Hindlimb muscle (tissue), 1 donor: ENCODE measurements at places on chromosomes 6 and 20.
A peak's percentile ranks its signal among the peaks of the same experiment; 100 is the strongest.

DNA sequence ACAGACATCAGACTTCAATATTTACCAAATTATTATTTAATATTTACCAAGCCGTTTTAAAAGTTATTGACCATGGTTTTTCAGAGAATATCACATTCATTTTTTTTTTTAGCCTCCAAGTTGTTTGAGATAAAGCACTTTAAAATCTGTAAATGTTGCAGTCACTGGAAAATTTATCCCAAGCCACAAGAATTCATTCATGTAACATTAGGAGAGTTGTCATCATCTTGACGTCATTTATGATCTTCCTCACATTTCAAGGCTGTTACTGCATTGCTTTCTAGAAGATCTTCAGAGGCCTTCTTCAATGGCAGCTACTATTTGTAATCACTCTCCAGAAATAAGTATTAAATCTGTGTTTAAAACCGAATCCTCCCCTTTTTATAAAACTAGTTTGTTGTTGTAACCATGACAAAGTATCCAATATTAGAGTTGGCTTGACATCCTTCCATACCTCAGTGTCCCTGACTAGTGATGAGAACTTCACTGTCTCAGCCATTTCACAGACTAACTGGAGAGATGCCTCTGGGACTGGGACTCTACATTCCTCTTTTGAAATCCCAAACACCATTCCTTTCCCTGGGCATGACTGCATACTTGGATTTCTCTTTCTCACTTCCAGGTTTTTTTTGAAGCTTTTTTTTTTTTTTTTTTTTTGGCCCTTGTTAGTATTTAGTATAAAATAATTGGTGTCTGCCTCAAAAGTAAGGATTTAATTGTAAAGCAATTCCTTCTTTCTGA lies 100.1 kb downstream of the ZFAND3 start:
- no peak for DNase-seq

DNA sequence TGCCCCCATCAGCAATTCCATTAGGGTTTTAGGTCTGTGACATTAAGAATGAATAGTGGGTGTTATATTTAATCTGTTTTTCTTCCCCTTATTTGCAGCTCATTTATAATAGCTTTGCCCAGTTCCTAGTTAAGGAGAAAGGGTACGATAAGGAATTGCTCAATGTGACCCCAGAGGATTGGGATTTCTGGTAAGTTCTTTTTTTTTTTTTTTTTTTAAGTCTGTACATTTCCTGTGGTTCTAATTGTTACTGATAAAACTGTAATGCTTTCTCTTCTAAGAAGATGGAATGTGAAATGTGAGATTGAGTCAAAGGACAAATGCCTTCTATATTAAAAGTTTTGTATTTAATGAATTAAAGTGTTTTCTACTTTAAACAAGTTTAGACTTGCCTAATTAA lies 5.5 kb downstream of the NT5DC1 start:
- DNase-seq, result no peak

- DNase-seq, result no peak
These were observed 122.8 kb upstream of the BEND3 start for GRCh38 chr6:107237992-107238660.

DNA sequence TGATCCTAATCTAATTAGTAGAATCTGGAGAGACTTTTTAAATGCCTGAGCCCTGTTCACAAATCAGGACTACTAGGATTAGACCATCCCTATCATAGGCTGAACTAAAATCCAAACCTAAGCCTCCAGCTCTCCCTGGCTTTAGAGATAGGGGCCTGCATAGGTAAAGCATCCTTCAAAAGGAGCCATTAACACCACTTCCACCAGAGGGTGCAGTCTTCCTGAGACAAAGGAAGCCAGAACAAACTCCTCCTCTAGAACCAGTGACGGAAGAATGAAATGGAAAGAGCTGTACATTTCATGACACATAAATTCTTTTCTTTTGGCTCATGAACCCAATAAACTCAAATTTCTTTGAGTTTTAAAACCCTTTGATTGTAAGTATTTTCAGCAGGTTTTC lies 291.2 kb upstream of the ADGRB3 start:
- no peak for DNase-seq

- no peak for DNase-seq
These were observed 205.3 kb downstream of the ADGRG6 start for GRCh38 chr6:142507065-142507464.

DNA sequence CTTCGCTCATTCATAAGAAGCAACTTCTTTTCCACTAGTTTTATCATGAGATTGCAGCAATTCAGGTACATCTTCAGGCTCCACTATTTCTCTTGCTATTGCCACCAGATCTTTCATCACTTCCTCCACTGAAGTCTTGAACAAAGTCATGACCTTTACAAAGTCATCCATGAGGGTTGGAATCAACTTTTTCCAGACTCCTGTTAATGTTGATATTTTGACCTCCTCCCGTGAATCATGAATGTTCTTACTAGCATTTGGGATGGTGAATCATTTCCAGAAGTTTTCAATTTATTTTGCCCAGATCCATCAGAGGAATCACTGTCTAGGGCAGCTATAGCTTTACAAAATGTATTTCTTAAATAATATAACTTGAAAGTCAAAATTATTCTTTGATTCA lies 1.5 kb downstream of the CENPQ start:
- DNase-seq, result no peak

DNA sequence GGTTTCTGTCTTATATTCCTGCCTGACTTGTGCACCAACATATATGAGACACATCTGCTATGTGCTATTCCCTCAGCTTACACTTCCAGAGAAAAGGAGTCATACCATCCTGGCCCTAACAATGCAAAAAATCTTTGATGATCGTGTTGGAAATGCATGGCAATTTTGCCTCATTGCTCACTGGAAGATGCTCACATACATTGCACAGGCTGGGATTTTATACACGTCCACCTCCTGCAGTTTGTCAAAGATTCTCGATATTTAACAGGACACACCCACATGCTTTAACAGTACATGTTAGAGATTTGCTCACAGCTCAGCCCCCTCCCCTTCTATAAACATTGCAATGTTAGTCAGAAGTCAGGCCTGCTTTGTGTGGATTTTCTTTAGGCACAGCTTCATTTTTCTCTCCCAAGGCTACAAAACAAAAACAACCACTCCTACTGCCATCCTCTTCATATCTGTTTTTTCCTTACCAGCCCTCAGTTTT lies 66.1 kb downstream of the ADGB start:
- DNase-seq, result no peak

DNA sequence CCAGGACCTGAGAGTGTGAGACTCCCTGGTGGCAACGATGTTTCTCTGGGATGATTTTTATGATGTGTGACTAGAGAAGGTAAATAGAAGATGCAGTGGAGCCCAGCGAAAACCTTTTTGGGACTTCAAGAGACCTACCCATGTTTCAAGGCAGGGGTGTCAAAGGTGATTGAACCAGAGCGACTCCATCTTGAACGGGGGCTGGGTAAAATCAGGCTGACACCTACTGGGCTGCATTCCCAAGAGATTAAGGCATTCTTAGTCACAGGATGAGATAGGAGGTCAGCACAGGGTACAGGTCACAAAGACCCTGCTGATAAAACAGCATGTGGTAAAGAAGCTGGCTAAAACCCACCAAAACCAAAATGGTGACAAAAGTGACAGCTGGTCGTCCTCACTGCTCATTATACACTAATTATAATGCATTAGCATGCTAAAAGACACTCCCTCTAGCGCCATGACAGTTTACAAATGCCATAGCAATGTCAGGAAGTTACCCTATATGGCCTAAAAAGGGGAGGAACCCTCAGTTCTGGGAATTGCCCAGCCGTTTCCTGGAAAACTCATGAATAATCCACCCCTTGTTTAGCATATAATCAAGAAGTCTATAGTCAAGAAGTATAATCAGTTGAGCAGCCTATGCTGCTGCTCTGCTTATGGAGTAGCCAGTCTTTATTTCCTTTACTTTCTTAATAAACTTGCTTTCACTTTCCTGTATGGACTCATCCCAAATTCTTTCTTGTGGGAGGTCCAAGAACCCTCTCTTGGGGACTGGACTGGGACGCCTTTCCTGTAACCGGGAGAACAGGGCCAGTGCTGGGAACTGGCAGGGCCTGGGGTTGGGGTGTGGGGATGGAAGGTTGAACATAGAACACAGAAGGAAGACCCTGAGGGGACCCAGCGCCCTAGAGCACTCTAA lies 526.4 kb downstream of the QKI start:
- DNase-seq, result peak; percentile 46

GRCh38 chr20:12504779-12505178 lies 504.0 kb upstream of the SPTLC3 start:
- DNase-seq, result no peak

DNA sequence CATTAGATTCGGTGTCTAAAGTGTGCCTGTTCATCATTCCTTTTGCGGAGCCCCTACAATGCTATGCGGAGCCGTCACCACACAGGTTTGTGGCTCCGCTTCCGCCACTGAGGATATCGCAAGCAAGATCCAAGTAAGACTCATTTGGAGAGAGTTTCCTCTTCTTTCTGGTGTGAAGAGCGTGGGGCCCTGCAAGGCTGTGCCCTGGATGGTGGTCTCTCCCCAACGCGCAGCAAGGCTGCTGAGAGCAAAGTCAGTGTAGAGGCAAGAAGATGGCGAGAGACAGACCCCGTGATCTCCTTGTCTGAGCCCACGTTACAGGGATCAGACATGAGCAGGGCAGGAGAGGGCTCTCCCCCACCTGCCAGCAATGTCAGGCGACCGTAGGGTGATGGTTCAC lies 96.3 kb upstream of the AFDN start:
- DNase-seq, result no peak

DNA sequence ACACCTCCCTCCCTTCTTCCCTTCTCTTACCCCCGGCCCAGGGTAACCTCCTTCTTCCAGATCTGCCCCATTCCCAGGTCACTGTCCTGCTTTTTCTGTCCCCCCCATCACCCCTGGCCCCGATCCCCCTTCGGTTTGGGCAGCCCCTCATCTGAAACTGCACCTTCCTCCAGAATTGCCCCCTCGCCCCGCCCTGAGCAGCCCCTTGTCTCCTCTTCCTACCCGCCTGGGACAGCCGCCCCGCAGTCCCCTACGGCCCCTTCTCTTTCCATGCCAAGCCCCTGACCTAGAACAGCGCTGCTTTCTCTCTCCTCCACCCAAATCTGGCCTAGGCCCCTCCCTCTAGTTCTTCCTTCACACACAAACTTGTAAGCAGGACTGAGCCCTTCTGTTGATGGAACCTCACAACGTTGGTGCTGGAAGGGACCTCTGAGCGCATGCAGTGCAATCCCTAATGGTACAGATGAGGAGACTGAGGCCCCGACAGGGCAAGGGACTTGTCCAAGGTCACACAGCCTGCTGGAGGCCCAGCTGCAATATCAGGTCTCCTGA lies 630 bp downstream of the PPP2R5D start:
- DNase-seq, result peak; percentile 24

DNA sequence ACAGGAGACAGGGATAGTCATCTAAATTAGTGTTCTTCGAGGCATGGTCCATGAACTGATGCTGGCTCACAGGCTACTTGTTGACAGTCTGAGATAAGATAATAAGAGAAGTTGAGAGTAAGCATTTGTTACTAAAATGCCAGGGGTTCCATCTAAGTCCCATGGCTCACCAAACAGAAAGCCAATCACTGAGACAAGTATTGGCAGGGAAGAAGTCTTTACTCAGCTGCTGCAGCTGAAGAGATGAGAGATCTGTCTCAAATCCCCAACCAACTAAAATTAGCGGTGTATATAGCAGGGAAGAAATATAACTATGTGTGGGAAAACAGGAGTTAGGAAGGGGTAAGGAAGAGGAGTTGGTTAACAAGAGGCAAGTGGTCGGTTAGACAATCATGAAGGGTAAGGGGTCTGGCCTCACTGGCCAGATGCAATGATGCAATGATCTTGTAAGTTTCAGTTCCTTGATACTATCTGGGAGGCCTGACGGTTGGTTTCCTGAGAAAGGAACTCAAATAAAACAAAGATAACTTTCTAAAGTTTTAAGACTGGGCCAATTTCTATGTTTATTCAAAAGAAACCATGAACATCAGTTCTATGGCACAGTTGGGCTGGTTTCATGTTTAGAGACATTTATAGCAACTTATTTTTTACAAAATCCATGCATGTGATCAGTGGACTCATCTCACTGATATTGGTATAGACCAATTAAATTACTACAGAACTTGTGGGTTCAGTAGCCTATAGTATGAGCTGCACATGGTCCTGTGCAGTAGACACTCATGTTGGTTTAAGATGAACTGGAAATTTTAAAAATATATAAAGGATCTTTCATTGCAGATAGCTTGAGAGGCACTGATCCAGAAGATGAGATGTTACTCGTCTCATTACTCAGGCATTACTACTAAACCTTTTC lies 9.9 kb upstream of the HEBP2 start:
- DNase-seq, result no peak

GRCh38 chr6:108436771-108437170 lies 123.9 kb upstream of the FOXO3 start:
- no peak for DNase-seq

DNA sequence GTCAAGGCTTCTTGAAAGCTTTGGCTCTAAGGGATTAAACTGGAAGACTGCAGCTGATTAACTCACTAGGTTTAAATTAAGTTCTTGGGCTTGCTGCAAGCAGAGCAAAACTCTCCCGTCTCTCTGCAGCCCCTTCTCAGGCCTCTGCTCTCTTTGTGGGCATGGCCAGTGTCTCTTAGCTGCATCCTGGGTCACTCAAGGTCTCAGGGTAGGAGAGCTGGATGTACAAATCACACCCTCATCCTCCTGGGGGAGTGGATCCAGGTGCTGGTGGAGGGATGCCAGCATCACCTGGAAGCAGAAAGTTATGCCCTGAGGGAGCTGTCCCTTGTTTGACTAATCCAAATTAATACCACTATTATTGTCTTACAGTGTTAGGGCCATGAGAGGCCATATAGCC lies 35.8 kb downstream of the GCM1 start:
- DNase-seq, result no peak

- DNase-seq, result no peak
These were observed 11.9 kb downstream of the SYNE1 start for GRCh38 chr6:152625213-152625612.

- no peak for DNase-seq
These were observed 49.7 kb downstream of the PCNA start for GRCh38 chr20:5070081-5070480.

DNA sequence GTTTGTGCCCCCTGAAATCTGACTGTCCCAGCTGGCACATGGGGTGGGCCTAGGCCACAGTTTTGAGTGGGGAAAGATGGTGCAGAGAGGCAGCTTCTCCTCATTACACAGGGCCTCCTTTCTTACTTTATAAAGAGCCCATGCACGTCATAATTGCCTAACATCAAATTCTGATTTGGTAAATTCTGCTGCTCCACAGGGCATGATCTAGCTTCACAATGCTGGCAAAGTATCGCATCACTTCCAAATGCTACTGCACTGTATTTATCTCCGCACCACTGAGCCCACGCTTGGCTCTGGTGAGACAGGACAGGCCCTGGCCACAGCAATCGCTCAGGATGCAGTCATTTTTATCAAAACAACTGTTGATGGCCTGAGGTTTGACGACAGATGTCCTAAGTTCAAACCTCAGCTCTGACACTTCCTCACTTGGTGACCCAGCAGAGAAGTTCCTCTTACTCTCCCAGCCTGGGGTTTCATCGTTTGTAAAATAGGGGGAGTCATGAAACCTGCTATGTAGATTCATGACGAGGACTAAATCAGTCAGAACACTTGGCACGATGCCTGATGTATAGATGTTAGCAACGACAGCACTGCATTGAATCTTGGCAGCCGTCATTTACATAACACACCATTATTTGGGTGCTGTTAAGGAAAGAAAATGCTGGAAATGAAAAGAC lies 187.9 kb downstream of the TTLL2 start:
- no peak for DNase-seq

GRCh38 chr6:98514073-98514720 lies 320.2 kb upstream of the POU3F2 start:
- DNase-seq, result no peak
